ENCODE measurements at places on chromosomes 6 and 20. TPM values are rescaled to one million over a fixed set of nuclear protein-coding genes. Genes with fewer than 3 reads are reported as not detected.
A peak's percentile ranks its signal among the peaks of the same experiment; 100 is the strongest.

Gene CYP21A2
- 0.67 TPM for total RNA-seq

DNA sequence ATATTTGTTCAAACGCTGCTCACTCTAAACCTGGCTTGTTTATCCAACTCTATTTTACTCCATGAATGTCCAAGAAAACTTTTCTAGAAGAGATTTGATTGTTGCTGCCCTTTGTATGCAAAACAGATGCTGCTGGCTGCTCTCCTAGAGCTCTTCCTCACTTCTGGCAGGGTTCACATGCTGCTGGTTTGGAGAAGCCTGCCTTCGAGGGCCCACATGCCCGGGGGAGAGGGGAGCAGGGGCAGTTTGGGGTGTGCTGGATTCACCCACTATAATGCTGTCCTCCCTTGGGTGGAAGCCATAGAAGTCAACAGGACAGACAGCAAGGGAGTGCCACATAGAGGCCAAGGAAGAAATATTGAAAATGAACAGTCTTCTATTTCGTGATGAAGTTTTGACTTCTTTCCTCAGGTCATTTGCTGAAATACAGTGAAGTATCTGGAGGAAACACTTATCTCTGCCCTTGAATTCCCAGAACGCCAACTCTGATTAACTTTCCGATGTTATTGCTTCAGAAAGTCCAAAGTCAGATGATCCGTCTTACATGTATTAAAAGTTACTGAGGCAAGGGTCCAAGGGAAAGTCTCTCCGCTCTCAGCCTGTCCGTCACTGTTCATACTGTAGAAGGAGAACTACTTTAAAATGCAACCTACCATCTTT, 32.4 kb downstream of the LY86 start:
- DNase-seq = no peak

- DNase-seq = peak; percentile 20
These were observed 538.3 kb upstream of the BTBD3 start for GRCh38 chr20:11379257-11380011.

DNA sequence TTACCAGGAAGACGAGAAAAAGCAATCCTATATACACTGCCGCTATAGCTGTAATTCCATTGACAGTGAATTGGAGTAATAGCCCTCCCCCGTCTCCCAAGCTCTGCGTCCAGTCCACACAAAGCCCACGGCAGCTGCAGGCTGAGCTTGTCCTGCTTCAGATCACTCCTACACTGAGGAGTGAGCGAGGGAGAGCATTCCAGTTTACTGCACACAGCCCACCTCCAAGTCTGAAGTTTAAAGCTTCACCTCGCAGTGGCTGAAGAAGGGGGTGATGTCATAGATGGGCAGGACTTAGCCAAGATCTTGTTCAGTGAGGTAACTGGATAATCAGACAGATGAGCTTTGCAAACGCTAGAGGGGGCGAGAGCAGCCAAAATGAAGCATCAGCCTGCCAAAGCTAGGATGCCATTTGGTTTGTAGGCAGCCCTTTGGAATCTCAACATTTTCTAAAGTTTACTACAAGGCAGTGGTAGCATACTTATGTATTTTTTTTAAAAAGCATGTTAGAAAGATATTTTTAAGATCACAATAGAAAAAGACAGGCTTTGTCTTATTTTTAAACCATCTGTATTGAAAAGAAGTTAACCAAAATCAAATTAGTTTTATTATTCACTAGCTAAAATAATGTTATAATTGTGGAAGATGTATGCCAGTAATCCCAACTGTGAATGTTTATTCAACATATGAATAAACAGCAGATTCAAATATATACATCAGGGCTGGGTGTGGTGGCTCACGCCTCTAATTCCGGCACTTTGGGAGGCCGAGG, at the start of gene FLRT3:
TSS of gene FLRT3 (minus strand) at position 213 of the 772 bp plus-strand sequence. CDS start 10,106 bp downstream, outside the sequence.
- DNase-seq = peak; percentile 67
